Suppressor macrophage (primary cell): ENCODE measurements at places on chromosomes 1 and 21.

DNA sequence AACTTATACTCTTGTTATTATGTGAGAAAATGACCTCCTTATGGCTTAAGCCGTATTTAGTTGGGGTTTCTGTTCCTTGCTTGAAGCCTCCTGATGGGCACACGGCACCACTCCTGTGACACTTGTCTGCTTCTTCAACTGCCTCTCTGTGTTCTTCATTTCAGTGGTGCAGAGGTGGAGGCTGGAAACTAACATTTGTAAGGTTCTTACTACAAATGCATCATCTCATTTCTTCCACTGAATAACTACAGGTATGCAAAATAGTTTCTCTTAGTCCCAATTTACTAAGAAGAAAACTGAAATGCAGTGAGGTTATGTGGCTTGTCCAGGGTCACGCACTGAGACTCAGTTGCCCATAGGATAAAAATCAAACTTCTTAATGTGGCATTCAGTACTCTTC, 23.6 kb upstream of the ZNF362 start:
- DNase-seq, result no peak

DNA sequence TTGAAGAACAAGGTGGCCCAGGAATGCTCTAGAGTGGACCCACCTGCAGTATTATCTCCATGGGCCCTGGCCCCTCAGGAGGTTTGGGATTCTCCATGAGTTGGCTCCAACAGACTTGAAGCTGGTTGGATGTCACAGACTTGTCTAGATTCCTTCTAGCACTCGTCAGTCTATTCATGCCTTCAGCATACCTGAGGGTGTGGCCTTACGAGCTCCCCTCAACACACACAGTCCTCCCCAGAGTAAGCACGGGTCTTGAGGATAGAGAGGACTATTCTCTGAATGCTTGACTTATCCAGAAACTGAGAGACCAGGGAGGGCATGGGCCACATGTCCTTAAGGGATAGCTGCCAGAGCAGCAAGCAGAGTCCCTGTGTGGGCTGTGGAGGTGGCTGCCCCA, 45.9 kb upstream of the COL6A1 start:
- DNase-seq, result no peak

- DNase-seq, result peak; percentile 12
Observed at GRCh38 chr1:88061492-88062177, 622.4 kb upstream of the PKN2 start.

DNA sequence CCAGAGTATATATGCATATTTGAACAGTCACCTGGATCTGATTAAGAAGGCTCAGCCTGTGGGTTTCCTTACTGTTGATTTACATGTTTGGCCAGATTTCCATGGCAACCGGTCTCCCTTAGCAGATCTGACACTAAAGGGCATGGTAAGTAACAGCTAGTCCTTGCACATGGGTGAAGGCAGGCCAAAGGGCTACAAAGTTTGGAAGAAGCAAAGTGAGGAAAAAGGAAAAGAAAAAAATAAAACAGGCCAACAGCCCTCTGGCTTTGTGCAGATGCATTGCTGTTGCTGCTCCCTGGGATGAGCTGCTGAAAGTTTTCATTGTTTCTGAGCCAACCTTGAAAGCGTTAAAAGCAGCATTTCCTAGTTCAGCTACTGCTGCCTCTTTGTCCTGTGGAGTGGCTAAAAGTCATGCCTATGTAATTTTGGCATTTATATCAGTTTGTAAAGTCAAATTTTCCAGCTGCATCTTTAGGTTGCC, 176.5 kb upstream of the HOOK1 start:
- no peak for DNase-seq

DNA sequence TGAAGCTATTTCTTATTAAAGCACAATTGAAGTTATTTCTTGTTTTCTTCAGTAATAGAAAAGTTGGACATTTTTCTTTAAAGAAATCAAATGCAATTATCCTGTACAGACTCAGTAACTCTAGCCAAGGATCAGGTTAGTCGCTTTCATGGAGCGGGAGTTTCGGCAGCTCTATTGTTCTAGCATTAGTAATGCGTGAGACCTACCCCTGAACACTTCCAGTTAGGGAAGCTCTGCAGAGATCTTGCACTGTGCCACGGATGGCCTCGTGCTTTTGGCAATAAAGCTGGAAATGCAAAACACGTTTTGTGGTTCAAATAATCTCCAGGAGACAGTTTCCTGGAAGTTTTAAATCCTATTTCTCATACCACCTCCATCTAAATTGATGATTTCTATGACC, 488.4 kb downstream of the SETD4 start:
- no peak for DNase-seq

DNA sequence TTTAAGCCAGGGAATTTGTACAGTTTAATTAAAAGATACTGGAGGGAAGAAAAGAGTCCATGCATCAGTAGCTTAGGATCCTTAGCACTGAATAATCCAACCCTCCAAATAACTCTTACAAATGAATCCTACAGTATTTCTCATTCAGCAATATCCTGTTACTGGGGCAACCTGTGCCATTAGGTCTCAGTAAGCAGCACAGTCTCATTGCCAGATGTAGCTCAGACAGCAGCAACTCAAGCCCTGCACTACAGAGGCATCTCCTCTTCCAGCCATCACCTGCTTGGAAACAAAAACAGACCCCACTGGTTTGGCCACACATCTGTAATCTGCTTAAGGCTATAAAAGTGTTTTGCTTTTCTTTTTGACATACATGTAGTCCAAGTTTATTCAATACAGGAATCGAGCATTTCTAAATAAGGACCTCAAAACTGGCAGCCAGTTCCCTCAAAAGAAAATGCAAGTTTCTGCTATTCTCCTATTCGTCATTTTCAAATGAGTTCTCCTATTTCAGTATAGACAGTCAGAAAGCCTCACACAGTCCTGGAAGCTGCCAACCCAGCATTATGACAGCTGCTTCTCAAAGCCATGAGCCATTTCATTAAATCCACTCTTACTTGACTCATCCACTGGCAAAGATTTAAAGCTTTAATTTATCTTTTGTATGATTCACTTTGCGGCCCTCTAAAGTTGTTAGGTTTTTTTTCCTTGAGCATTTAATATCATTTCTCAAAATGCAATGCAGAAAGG, 129.0 kb downstream of the APP start:
- peak; percentile 4 for DNase-seq

GRCh38 chr1:25516686-25517085, 26.7 kb upstream of the LDLRAP1 start:
- no peak for DNase-seq

DNA sequence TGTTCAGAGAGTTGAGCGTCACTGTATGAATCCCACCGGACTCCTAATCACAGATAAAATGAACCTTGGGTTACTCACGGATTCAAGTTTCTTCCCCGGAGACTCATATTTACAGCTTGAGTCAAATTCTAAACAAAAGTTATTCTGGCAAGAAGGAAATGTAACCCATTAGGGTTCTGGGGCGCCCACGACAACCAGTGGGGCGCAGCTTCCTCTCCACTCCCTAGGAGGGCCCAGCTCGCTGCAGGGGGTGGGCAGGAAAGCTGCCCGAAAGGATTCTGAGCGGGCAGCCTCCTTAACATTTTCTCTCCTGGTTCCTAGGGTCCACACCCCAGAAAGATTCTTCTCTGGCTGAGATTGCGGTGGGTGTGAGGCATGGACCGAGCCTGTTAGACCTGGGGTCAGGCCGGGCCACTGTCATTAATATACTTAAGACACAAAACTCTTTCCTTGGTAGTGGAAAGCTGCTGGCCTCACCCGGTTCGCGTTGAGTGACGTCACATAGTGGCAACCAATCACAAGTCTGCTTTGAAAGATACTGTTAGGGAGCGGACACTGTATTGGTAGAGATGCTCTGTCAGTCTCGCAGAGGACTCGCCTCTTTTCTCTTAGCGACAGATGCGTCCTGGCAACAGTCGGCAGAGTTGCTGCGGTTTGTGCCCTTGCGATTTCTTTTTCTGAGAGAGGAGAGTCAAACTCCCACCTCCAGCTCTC, 13.6 kb upstream of the MCOLN3 start:
- peak; percentile 96 for DNase-seq

GRCh38 chr1:56285554-56286402, 293.6 kb downstream of the PLPP3 start:
- DNase-seq, result peak; percentile 20

- DNase-seq, result no peak
Observed at GRCh38 chr21:45054227-45054926, 20.0 kb upstream of the ADARB1 start.

GRCh38 chr21:44263221-44263760, 1.6 kb upstream of the DNMT3L start:
- DNase-seq, result no peak

GRCh38 chr1:151693057-151693651, 23.4 kb downstream of the CELF3 start:
- no peak for DNase-seq

GRCh38 chr21:44365251-44365966, 12.0 kb downstream of the TRPM2 start:
- no peak for DNase-seq

- DNase-seq, result no peak
Observed at GRCh38 chr1:108617008-108617723, 43.7 kb downstream of the HENMT1 start.

DNA sequence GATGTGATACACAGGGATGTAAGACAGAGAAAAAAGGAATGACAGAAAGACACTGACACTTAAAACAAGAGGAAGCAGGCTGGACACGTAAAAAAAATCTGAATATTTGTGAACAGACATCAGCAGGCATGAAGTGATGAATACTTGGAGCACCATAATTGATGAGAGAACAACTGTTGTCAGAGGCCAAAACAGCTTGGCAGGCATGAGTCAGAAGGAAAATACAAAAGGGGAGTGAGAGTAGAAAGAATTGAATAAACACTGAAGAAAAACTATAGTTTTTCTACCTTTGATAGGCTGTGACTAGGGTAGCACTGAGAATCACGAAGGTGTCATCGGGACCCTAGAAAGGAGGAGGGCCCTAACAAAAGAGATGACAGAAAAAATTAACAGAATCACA, 21.6 kb upstream of the GUCA2A start:
- DNase-seq, result no peak

- no peak for DNase-seq
Observed at GRCh38 chr1:206087091-206087490, 30.1 kb downstream of the AVPR1B start.

DNA sequence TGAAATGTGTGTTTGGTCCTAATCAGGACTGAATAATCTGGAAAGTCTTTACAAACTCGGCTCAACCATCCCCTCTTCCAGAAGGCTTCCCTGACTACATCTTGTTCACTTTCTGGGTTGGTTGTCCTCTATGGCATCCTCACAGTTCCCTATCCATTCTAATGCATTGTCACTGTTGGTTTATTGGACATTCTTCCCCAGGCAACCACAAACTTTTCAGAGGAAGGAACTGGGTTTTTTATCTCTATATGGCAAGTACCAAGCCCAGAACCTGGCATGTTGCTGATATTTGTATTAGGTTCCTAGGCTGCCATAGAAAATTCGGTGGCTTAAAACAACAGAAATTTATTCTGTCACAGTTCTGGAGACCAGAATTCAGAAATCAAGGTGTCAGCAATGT, 363.5 kb upstream of the ST6GALNAC5 start:
- no peak for DNase-seq

GRCh38 chr1:53182111-53182593, 14.5 kb upstream of the CPT2 start:
- peak; percentile 88 for DNase-seq

DNA sequence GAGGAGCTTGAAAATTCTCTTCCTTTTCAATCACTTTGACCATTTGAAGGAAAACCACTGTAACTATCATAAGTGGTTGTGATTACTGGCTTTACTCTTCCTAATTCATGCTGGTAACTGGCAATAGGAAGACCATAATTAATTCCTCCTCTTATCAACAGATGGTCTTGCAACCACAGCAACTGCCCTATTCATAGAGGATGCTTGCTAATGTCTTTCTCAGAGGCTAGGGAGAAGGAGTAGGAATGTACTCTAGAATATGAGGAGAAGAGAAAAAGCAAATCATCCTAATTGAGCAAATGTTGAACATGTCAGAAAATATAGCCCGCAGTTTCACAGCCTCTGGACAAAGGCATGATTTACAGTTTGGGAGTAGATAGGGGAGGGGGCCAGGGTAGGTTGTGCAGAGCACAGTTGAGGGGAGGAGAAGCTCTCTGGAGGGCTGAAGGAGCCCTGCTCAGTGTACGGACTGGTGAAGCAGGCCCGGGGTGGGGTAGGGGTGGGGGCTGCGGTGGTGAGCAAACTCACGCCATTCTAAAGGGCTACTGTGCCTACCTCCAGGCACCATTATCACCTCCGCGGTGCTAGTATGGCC, 192.9 kb downstream of the PCP4 start:
- no peak for DNase-seq

GRCh38 chr1:229247871-229248270, 23.0 kb upstream of the RAB4A start:
- DNase-seq, result no peak

DNA sequence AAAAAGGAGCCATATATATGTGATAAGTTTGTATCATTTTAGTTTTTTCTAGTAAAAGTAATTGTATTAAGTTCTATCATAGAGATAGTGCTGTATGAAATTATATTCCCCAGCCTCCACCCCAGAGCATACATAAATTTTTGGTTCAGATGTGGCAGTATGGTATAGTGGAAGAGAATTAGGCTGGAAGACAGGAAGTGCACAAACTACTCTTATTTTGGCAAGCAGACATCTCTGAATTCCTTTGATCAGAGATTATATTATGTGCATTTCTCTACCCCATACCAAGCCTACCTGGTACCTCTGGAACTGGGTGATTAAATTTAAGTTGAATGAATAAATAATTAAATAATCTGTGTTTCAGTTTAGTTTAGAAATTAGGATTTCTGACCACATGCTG, 55.9 kb downstream of the FNBP1L start:
- no peak for DNase-seq

DNA sequence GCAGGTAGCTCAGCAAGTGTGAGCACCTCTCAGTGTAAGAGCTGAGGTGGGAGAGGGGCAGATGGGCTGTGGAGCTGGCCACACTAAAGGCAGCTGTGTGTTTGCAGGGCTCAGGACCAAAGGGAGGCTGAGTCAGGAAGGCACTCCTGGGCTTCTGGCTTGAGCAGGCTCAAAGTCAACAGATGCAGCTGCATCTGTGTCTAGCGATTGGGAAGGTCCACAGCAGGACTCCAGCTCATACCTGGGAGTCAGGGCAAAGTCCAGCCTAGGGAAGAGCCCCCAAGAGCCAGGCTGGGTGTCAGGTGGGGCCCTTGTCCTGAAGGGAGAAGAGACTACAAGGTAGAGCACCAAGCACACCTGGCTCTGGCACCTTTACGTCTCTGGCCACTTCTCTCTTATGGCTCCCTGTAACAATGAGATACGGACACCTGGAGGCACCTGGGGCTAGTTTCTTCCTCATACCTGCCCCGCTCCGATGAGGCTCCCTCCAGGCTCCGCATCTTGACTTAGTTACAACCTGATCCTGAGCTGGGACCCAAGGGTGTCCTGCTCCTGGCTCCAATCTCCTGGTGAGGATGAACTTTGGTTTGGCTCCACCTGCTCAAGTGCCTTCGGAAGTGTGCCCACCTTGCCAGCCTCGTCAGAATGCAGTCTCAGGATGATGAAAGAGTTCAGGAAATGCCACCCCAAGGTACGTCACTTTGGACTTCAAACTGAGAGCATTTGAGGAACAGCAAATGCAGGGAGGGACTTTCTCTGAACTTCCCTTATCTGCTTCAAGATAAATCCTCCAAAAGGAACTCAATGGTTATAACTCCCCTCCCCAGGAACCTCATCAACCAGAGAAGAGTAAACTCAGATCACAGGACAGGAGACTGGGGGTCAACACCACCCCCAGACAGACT, 21.5 kb upstream of the SLC2A1 start:
- peak; percentile 80 for DNase-seq
